Esophagus (tissue), 2 donors: ENCODE measurements at places on chromosomes 5 and 9. TPM values are rescaled to one million over a fixed set of nuclear protein-coding genes. Genes with fewer than 3 reads are reported as not detected.

PKD2L2 gene
- polyA plus RNA-seq = 0.02 TPM

ZFP37 gene
- polyA plus RNA-seq = 0.35 TPM

ZNF618 gene
- polyA plus RNA-seq = 1.0 TPM

SLC34A3 gene
- 1.6 TPM for polyA plus RNA-seq

FAF2 gene
- polyA plus RNA-seq = 9.7 TPM

SLC45A2 gene
- polyA plus RNA-seq = not detected

GABRA1 gene
- not detected for polyA plus RNA-seq

MARCOL gene
- polyA plus RNA-seq = not detected

LHX2 gene
- not detected for polyA plus RNA-seq

NR5A1 gene
- polyA plus RNA-seq = 0.02 TPM

SLC31A2 gene
- 4.9 TPM for polyA plus RNA-seq

NSD1 gene
- polyA plus RNA-seq = 8.7 TPM

PHYHD1 gene
- polyA plus RNA-seq = 39.5 TPM

NFIB gene
- polyA plus RNA-seq = 6.6 TPM

WDR38 gene
- polyA plus RNA-seq = not detected

TAF11L10 gene
- polyA plus RNA-seq = not detected

ZNF883 gene
- 0.92 TPM for polyA plus RNA-seq

CLTA gene
- 202 TPM for polyA plus RNA-seq

ANKRD31 gene
- 0.51 TPM for polyA plus RNA-seq

MIGA2 gene
- 25.5 TPM for polyA plus RNA-seq

DOCK8 gene
- 5.1 TPM for polyA plus RNA-seq
